CD4-positive, alpha-beta memory T cell (primary cell): ENCODE measurements at places on chromosomes 12 and 14.

GRCh38 chr14:100140452-100141078 lies 18.9 kb downstream of the DEGS2 start:
- DNase-seq, result no peak

DNA sequence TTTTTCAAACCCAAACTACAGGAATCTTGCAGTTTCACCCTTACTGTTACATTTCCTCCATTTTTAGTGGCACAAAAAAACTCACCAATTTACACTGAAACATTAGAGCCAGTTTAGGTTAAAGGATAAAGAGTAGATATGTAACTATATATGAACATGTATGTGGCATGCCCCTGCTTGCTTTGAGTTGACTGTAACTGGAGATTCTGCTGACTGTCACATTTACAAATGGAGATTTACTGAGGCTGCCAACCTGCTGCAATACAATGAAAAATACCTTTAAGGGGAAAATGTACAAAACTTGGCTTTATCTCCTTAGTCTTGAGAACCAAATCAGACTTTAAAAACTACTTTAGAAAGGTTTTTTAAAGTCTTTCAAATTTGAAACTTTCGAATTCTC lies 28.3 kb downstream of the STON2 start:
- DNase-seq, result no peak

DNA sequence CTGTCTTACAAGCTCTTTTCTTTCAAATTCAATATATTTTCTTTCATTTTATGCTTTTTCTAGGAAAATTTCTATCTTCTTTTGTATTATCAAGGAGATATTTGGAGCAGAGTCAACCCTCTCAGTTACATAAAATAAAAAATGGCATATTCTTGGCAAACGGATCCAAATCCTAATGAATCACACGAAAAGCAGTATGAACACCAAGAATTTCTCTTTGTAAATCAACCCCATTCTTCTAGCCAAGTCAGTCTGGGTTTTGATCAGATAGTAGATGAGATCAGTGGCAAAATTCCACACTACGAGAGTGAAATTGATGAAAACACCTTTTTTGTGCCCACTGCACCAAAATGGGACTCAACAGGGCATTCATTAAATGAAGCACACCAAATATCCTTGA lies 20.6 kb downstream of the PIK3C2G start:
- no peak for DNase-seq

DNA sequence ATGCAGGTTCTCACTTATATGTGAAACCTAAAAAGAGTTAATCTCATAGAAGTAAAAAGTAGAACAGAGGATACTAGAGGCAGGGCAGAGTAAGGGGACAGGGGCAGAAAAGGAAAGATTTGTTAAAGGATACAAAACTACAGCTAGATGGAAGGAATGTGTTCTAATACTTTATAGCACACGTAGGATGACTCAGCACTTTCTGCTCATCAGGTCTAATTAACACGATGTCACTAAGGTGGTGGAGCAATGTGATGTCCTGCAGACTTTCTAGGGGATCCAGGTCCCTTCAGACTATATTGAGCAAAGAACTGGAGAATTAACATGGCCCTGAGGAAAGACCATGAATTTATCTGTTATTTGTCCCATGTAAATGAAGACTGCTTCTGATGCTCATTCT lies 80.8 kb upstream of the CMKLR1 start:
- DNase-seq, result no peak

DNA sequence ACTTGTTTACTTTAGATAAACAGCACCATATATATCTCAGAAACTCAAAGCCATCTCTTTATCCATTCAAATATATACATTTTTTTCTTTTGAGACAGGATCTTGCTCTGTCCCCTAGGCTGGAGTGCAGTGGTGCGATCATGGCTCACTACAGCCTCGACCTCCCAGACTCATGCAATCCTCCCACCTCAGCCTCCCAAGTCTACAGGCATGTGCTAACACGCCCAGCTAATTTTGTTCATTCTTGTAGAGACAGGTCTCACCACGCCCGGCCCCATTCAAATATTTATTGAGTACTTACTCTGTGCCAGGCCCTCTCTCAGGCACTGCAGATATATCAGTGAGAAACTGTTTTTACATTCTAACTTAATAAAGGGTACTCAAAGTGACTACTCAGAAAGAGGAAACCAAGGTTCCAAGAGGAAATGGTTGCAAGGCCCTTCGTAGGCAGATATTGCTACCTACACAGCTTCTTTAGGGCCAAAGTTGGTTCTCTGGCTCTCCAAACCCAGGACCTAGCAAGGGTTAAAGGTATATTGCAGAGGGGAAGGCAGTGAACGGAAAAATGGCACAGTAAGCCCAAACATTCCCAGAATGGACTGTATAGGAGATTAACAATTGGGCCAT lies 2.9 kb downstream of the ATXN3 start:
- DNase-seq, result no peak

- DNase-seq, result no peak
These were observed 279.6 kb downstream of the PRKD1 start for GRCh38 chr14:29648045-29648444.

GRCh38 chr12:51636581-51636980 lies 45.5 kb downstream of the SCN8A start:
- no peak for DNase-seq

GRCh38 chr12:3745152-3745551 lies 7.8 kb downstream of the CRACR2A start:
- no peak for DNase-seq

DNA sequence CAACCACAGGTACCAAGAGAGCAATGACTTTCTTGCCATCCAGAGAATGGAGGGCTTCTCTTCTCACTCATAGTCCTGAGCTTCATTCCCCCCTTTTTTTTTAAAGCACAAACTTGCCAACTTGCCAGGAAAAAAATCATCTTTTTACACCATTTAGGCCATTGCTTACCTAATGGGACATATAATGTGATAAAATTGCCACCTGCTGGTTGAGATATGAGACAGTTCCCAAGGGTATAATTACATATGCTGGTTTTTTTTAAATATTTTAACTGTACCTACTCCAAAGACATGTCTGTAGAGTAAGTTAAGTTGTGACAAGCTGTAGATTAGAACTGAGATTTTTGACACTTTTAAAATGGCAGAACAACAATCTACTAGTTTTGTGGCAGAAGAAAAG lies 519.1 kb upstream of the SEL1L start:
- DNase-seq, result no peak

- no peak for DNase-seq
These were observed 4.0 kb downstream of the KRT1 start for GRCh38 chr12:52676163-52676562.

- DNase-seq, result no peak
These were observed 108.0 kb downstream of the KITLG start for GRCh38 chr12:88472248-88472647.

- no peak for DNase-seq
These were observed 69.5 kb downstream of the TBC1D30 start for GRCh38 chr12:64893961-64894360.

- DNase-seq, result no peak
These were observed 107.3 kb downstream of the SAMD4A start for GRCh38 chr14:54674046-54674741.

DNA sequence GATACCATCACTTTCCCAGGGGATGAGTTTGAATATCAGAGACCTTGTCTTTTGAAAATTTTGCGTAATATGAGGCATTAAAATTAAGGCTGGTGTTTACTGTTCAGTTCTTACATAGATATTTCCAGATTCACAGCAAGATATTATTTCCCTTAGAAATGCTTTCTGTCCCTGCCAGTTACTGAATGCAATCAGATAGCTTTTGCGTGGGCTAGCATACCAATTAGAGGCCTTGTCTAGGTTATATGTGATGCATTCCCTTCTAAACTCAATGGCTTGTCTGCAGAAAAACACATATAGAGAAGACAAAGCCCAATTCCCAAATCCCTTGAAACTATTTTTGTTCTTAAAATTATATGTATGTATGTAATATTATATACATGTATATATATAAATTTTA lies 167.8 kb downstream of the RMST start:
- DNase-seq, result no peak

DNA sequence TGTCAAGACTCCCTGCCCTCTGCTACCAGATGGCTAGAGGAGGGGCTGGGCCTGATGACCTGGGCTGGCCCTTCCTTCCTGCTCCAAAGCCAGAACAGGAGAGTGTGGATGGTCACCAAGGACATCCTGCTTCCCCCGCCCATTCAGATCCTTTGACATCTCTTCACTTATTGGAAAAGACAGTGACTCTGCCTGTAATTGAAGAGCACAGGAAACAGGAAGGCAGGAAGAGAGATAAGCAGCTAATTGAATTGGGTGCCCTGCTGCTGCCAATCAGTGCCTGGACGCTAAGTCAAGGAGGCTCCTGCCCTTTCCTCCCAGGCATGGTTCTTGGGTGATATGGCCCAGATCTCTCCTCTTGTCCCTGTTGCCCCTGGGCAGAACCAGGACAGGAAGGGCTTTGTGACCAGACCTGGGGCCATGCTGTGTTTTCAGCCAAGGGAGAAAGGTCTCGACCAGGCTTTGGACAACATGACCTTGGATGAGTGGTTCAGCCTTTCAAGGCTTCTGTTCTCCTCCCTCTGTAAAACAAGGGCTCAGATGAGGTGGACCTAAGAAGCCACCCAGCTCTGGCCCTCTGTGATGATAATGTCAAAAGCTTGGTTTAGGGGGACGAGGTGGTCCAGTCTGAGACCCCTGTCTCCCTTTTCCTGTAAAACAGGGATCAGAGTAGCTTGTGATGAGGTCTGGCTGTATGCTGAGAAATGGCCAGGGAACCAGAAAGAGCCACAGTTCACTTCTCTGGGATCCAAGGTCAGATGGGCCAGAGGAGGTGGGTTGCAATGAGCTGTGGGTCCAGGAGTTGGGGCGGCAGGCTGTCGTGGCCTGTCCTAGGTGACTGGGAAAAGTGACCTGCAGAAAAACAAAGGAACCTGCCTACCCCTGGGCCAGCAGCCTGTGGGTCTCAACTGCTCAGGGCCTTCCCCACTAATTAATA lies 38.8 kb downstream of the FAM222A start:
- DNase-seq, result no peak

- no peak for DNase-seq
These were observed 360.9 kb downstream of the NAV3 start for GRCh38 chr12:78191611-78192010.

DNA sequence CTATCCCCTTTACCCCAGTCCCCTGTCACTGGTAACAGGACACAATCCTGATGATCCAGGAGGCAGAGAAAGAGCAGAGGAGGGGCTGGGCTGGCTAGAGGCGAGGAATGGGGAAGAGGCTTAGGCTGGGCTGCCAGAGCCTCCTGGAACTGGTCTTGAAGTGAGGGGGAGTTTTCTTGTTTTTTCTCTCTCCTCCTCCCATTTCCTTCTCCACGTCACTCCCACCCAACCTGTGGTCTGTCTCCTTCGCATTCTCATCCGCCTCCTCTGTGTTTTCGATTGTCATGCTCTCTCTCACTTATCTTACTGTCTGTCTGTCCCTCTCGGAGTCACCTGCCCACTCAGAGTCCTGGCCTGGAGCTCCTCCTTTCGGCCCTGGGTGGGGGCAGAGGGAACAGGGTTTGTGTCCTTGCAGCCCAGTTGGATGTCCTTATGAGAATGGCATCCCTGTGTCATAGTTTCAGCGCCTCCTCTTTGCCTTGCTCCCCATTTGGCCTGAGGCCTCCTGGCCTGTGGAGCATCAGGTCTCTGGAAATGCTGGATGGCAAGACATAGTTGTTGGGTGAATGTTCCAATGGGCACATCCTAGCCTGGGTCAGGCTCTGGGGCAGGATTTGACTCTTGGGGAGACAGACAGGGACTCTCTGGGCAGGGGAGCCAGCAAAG lies 3.4 kb upstream of the KRT80 start:
- DNase-seq, result no peak

DNA sequence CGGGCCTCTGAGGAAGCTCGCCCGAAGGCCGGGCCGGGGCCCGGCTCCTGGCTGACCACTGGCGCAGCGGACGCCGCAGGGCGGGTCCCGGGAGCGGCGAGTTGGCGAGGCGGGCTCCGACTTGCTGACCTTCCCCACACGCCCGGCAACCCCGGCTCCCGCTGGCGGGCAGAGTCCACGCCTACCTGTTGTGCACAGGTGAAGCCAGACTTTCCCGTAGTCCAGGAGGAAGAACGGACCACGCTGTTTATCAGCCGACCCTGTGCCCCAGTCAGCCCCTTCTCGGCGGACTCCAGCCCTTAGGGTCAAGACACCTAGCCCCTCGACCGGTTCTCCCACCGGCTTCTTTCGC lies 407 bp downstream of the HEATR5A start:
- DNase-seq, result no peak

DNA sequence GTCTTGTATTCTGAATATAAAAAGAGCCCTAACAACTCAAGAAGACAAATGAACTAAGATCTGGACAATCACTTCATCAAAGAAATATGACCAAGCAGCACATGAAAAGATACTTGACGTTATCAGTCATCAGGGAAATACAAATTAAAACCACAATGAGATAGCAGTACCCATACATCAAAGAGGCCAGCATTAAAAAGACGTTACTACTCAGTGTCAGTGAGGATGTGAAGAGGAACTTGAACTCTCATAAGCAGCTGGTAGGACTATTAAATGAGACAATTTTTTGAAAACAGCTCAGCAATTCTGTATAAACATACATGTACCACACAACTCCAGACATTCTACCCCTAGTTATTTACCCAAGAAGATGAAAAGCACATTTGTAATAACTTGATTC lies 55.9 kb downstream of the FERMT2 start:
- DNase-seq, result peak; percentile 2

DNA sequence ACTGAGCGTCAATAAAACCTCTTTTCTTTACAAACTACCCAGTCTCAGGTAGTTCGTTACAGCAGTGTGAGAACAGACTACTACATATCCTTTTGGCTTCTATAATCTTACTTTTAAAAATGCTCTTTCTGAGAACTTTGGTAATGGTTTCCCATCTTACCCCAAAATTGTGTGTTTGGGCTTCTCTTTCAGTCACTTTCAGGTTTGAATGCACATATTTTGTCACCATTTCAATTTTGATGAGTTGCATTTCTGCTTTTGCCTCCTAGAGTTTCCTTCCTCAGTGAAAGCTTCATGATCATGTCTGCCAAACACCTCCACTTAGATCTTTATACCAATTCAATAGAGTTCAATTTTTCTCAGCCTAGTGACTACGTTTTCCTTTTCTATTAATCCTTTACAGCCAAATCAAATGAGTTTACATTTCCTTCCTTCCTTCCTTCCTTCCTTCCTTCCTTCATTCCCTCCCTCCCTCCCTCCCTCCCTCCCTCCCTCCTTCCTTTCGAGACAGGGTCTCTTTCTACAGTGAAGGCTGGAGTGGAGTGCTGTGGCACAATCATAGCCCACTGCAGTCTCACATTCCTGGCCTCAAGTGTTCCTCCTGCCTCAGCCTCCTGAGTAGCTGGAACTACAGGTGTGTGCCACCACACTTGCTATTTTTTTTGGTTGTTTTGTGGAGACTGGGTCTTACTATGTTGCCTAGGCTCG lies 124.9 kb downstream of the BCAT1 start:
- no peak for DNase-seq

GRCh38 chr14:105123064-105123665 lies 45.4 kb downstream of the JAG2 start:
- no peak for DNase-seq

DNA sequence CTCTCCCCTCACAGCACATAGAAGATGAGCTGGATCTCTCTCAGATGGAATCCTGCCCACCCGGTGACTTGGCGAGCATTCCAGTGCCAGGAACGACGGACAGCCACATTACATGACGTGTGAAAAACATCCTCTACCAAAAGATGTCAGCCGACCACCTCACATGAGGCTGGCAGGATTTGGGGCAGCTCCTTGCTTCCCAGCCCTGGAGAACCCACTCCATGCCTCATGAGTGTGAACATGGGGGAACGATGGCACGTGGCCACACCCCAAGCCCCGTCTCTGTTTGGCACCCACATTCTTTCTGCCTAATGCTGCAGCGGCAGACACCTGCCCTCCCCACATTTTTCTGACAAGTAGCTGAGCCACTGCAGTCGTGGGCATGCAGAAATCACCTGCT lies 202.5 kb downstream of the CALM1 start:
- DNase-seq, result no peak

GRCh38 chr12:86134561-86134960 lies 121.6 kb downstream of the MGAT4C start:
- no peak for DNase-seq
